Cerebellar nuclear complex (tissue), 1 donor: ENCODE measurements at places on chromosomes 16 and 17.

- DNase-seq, result no peak
Observed at GRCh38 chr17:4895657-4896331, 3.5 kb upstream of the C17orf107 start.

- no peak for DNase-seq
Observed at GRCh38 chr16:87043231-87044031, 273.8 kb downstream of the C16orf95 start.

DNA sequence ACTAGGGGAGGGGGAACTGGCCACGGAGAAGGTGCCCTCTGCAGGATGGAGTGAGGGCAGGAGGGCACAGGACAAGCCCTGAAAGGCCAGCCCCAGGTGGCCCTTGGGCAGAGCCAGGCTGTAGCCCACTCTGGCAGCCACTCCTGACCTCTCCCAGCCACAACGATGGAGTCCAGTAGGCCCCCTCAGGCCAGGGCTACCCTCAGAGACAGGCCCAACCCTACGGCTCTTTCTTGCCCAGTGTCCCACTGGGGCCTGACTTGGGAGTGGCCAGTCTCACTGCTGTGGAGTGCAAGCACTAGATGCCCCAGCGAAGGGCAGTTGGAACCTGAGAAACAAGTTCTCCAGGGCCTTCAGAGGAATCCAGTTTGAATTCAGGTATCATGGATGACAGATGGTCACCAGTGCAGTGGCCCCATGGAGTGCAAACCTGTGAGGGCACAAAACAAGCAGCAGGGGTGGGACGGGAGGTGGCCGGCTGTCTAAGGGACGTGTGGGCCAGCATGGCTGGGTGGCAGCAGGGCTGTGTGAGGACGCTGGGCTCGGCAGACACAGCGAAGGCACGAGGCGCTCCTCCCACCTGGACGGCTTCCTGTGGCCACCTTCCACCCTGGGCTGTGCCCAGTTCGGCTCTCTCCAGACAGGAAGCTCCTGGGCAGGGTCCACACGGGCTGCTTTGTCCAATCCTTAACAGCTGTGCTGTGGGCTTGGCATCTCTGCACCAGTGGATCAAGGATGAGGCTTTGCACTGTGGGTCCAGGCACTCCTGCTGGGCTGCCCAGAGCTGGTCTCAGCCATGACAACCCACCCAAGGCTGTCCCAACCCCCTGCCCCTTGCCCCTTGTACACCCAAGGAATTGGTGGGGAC is 72.1 kb downstream of the AMFR start:
- no peak for DNase-seq

DNA sequence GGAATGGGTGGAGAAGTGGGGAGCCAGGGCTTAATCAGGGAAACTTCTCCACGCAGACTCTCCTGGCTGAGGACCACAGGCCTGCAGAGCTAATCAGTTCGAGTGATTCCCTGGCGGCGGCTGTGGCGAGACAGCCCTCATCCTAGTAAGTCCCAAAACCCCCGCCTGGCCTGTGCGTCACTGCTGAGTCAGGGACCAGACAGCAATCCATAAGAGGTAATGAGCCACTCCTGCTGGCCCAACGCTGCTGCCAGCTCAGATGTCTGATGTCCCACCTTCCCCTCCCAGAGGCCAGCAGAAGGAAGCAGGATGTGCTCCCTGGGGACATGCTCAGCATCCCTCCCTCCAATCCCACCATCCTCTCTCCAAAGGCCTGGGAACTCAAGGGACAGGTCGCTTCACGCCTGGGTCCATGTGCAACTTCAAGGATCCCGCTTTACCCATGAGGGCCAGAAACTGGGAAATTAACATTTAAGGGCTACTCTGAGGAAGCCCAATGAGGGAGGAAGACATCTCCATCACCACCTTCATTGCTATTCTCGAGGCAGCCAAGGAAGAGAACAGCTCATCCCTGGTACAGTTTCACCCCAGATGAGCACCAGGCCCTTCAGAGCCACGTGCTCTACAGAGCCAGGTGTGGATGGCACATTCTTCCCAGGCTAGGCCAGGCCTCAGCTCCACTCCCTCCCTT is 7.9 kb downstream of the ACLY start:
- DNase-seq, result no peak

DNA sequence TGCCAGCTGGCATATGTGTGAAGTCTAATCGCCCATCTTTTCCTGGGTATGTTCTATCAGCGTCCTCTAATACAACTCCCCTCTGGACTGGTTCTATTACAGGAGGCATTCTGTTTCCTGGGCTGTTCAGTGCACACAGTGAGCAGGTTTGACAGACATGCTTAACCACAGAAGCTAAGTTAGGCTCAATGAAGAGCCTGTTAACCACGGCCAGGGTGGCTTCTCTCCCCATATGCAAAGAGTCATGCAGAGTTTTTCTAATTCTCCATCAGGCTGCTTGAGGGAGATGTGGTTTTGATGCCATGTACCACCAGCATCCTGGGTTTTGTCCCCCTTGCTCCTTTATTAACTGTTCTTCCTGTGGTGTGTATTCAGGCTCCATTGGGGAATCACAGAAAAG is 57.2 kb upstream of the ALOX12 start:
- no peak for DNase-seq

DNA sequence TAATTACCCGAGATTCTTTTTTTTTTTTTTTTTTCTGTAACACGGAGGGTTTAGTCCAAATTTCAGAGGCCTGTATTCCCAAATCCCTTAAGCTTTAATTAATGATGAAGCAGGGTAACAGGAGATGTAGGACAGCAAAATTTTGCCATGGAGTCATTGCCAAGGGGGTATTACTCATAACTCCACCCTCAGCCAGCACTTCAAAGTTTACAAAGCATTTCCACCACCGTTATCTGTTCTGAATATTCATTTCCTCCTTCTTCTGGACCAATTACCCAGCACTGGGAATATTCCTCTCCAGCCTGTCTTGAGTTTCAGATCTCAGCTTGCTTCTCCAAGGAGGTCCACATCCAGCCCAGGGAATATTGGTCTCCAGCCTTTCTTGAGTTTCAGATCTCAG is 747.5 kb upstream of the EEF2KMT start:
- no peak for DNase-seq

DNA sequence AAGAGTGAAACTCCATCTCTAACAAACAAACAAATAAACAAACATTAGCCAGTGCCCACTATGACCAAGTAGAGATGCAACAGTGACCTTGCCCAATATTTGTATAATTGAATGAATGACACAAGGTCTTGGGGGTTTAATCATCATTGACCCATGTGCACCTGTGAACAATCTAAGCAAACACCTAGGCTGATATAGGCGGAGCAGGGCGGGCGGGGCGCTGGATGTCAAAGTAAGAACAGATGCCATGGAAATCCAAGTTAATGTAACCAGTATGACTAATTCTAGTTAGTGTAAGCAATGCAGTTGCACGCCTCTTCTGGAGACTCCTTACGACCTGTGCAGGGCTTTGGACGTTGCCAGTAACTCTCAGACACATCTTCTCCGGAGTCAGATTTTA is 17.6 kb downstream of the RCVRN start:
- DNase-seq, result no peak

DNA sequence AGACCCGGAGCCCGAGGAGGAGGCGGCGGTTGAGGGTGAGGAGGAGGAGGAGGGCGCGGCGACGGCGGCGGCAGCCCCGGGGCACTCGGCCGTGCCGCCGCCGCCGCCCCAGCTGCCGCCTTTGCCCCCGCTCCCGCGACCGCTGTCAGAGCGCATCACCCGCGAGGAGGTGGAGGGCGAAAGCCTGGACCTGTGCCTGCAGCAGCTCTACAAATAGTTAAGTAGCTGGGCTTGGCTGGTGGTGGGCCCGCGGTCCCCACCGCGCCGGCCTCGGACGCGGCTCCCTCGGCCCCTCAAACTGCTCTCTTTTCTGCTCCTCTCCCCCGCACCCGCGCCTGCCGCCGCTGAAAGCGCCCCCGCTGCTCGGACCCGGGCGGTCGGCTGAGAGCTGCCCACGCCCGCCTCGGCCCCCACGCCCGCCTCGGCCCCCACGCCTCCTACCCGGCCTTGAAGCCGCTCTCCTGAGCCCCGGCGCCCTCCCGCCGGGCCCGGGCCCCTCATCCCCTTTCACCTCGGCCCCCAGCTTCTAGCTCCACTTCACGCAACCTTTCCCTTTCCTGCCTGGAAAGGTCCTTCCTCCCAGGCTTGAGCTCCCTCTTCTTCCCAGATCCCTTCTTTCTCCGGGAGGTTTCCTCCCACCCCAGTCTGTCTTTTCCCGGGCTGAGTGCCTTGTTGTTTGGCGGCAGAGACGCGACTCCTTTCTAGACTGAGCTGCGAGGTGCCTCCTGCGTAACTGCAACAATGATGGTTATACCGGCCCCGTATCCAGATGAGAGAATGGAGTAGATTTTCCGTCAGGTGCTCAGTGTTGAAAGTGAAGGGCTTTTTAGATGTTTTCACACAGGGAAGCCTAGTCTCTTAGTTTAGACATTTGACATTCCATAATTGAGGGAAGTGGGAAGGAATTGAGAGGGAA is 850 bp downstream of the PPM1E start:
- no peak for DNase-seq

GRCh38 chr17:77216486-77216885 is 75.7 kb downstream of the SEC14L1 start:
- no peak for DNase-seq

DNA sequence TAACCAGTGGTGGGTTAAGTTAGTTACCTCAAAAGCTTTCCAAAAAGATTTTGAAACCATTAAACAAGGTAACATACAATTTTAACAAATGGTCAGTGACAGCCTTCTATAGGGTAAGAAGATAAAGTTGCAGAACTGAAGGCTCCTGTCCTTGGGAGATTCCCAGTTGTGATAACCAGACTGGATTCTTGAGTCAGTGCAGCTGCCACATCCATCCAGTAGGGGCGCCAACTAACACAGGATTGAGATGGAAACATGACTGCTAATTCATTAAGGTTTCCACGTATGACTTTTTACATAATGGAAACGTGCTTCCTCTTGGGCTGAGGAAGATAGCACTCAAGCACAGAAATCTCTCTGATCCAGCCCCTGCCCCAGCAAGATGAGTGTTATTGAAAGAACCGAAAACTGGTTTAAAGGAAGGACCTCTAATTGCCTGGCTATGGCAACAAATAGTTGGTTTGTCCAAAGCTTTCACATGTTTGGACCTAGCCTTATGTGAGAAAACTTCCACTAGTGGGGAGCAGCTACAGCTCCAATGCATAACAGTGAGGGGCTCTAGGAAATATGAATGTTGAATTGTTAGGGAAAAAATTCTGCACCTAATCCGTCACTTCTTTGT is 269.8 kb upstream of the MYOCD start:
- DNase-seq, result no peak

GRCh38 chr16:14011846-14012245 is 59.3 kb upstream of the MRTFB start:
- DNase-seq, result no peak

DNA sequence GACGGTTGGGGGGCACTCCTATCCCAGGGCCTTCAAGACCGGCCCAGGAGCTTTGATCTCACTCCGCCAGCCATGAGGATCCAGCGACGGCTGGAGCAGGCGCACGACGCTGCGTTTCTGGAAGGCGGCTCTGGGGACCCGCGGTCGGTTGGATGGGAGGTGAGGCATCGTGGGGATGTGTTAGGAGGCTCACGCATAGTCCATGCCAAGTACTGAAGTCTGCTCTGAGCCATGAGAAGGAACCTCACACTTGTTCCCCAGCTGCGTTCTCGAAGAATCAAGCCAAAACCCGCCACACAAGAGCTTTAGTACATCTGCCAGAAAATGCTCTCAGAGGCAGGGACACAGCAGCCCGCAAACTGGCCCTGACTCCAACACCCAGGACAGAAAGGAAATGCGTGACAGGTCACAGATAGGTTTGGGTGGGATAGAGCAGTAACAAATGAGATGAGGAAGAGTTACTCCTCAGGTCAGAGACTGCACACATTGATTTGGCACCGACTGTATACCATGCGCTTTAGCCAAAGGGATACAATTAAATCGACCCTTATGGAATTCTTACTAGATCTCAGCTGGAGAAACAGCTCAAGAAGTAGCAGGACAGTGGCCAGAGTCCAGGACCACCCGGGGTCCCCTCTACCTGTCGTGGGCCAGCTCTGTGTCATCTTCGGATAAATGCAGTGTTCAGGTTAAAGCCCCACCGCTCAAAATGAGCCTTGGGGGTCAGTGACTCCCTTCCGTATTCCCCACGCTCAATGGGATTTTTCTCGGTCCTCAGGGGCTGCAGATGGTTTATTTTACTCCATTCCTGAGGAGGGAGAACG is 6.7 kb upstream of the GSG1L start:
- DNase-seq, result no peak

- DNase-seq, result no peak
Observed at GRCh38 chr17:50891577-50891989, 25.4 kb upstream of the TOB1 start.

DNA sequence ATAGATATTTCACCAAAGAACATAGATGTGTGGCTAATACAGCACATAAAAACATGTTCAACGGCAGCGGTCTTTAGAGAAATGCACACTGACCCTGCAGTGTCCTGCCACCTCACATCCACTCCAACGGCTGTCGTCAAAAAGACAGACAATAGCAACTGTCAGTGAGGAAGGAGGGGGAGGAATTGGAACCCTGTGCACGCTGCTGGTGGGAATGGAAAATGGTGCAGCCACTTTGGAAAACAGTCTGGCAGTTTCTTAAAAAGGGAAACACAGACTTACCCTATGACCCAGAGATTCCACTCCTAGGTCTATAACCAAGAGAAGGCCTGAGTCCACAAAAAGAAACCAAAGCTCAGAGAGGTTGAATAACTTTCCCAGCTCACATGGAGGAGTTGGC is 7.7 kb downstream of the CEP295NL start:
- no peak for DNase-seq

GRCh38 chr16:72798264-72798663 is 249.7 kb downstream of the ZFHX3 start:
- DNase-seq, result no peak

DNA sequence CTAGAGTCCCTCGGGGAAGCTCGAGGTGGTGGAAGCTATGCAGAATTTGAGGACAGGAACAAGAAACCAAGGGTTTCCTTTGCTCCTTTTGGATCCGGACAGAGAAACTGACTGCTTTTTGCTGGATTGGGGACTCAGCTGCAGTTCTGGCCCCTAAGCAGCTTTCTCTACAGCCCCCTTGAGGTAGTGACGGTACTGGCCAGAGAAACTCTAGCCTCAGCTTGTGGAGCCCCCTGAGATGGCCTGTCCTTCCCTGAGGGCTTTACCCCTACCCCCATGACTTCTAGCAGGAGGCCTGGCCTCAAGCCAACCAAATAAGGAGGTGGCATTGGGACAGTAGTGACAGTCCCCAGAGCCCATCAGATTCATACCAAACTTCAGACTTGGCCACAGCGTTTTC is 118.1 kb downstream of the IRX5 start:
- no peak for DNase-seq

DNA sequence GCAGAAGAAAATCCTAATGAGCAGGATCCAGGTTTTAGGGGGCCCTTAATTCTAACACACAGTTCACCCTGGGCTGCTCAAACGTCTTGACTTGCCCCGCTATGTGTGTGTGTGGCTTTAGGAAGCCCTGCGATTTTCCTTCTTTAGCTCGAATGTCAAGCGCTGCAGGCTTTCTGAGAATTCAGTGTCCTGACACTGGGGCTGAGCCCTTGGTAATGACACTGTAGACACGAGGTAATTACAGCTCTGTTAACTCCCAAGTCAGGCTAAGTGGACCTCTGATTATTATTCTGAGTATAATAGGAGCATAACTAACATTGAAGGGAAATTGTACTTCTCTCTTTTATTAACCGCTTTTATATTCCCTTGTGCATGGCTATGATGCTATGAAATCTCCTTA is 202.1 kb downstream of the RBFOX1 start:
- DNase-seq, result no peak
